Activated CD8-positive, alpha-beta memory T cell treated with anti-CD3 and anti-CD28 coated beads for 4 hours (primary cell): ENCODE measurements at places on chromosomes 2 and 18.

DNA sequence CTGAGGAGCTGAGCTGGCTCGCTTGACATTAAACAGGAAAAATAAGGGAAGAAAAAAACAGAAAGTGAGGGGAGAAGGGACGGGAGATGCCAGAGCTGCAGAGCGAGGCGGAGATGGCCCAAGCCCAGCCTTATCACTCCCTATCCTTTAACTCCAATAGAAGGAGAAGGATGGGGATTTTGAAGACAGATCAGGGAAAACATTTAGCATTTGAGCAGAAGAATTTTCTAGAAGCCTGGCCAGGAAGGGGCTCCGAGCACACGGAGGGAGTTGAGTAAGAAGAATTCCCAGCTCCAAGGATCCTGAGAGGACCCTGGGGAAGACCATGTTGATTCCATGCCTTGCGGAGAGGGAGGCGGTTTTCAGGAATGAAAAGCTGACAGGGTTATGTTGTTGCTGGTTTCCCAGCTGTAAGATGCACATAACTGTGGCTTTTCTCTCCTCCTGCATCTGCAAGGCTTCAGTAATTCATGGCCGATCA, 35.6 kb downstream of the TWIST2 start:
- no peak for DNase-seq

DNA sequence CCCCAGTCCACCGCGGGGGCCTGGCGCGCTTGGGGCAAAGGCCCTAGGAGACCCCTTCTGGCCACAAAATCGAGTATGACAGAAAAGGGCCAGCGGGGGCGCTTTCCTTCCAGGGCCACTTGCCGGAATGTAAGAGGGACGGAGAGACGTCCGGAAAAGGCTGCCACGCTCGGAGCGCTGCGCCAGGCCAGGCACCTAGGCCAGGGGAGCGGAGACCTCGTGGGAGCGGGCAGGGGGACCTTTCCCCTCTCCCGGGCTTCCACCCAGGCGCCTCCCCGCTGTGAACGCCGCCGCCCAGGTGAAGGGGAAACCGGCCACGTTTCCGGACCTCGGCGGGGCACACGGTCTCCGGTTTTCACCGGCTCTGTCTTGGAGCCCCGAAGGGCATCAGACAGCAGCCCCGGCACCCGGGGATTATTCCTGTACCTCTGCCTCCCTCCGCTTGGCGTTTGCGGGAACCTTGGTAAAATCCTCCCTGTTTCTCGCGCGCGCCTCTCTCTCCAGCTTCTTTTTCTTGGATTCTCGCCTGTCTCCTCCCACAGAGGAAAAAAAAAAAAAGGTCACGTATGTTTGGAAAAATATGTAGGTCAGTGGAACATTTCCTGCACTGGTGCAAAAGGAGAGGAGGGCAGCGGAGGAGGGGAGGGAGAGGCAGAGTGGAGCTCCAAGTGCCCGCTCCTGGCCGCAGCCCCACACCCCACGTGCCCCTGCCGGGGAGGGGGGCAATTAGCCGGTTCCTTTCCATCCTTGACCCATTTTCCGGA, 1.2 kb upstream of the NPAS2 start:
- no peak for DNase-seq

DNA sequence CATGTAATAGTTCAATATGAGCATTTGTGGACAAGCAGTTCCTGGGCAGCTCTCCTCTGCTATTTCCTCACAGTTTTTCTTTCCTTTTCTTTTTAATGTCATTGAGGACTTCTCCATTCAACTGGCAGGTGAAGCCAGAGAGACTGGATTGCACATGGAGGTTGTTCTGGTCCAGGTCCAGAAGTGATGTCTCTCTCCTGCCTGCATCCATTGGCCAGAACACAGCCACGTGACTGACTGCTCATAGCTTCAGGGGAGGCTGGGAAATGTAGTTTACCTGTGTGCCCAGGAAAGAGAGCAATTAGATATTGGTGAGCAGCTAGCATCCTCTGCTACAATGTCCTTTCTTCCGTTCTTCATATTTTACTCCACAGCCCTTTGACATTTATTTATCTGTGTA, 20.2 kb upstream of the ADAM23 start:
- no peak for DNase-seq

DNA sequence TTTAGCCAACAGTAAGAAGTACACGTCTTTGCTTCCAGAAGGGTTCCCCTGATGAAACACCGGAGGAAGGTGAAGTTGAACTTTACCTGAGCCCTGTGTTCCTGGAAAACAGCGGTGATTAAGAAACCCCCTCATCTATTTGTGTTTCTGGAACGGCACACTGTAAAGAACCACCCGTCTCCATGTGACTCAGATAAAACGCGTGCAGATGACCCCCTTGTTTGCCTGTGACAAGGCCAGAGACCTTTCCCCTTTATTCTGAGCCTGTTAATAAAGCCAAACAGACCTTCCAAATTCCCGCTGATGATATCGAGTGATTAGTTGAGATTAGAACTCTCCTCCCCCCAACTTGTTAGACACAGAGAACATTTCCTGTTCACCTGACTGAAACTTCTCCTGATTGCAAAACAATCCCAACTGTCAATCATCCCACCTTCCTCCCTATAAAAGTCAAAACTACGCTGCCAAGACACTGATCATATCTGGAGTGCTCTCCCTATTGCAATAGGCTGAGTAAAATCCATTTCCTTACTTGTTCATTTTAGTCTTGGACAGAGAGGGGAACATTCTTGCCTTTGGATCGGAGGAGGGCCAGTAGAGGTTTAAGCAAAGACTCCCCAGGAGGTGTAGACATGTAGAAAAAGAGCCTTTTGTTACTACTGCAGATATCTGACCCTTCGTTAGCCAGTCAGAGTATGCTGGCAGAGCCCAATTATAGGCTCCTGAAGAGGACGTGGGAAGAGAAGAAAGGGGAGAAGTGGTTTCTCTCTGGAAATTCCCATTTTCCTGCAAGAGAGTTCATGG, 914 bp upstream of the IWS1 start:
- DNase-seq, result no peak

DNA sequence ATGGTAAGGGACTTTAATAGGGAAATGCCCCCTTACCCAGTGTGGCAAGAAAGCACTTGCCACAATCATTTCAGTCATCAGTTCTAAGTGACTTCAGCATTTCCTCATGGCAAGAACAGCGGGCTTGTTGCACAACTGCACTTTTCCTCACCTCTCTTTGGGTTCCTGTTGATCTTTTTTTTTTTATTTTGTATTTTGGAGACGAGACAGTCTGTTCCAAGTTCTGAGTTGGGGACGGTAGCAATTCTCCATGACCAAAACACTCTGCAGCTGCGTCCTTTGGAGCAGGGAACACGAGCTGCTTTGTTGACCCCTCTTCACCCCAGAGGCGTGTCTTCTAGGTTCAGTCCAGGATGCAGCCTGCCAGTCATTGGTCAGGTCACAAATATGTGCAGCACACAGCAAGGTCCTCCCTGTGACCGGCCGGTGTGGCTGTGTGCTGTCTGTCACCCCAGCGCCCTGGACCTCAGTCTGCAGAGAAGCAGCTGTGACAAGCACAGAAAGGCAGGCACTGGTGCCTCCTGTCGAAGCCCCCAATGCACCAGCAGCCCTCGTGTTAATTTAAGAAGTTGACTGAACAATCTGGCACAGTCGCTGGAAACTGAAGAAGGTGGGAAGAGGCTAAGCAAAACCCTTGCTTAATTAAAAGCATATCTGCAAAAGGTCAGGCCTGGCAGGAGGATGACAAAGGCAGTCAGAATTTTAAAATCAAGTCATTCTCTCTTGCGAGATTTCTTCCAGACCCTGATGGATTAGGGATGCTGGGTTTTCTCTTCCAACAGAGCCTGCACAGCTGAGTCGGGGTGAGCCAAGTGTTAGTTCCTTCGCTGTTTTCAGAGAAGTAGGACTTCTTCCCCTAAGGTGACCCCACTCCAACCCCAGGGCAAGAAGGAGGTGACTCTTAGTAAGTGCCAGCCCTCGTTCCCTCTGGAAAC, 96.7 kb upstream of the COPS8 start:
- DNase-seq, result no peak
